Stimulated activated CD8-positive, alpha-beta memory T cell treated with anti-CD3 and anti-CD28 coated beads, Interleukin-15, amount 100 ng/mL, for 1 hour (primary cell): ENCODE measurements at places on chromosomes 7 and 10.

GRCh38 chr10:25786161-25786560, 147.9 kb upstream of the MYO3A start:
- no peak for DNase-seq

- no peak for DNase-seq
Observed at GRCh38 chr10:49324711-49325110, 25.7 kb downstream of the C10orf71 start.

DNA sequence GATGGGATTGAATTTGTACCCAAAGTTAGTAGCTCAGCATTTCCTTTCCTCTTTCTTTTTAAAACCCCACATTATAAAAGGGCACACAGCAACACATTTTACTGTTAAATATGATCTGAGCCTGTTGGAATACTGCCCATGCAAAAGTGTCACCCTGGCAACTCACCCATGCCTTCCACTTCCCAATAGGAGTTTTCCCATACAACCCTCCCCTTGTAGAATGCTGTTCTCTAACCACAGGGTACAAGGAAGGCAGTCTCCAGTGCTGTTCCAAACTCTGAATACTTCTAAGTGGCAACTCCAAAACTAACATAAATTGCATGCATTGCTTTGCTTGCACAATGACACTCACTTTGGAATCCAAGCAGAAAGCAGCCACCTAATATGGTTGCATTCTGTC, 60.8 kb downstream of the NRCAM start:
- DNase-seq: no peak

GRCh38 chr7:133504825-133505224, 251.9 kb downstream of the EXOC4 start:
- DNase-seq: no peak

- no peak for DNase-seq
Observed at GRCh38 chr10:129780198-129780597, 183.9 kb downstream of the EBF3 start.

DNA sequence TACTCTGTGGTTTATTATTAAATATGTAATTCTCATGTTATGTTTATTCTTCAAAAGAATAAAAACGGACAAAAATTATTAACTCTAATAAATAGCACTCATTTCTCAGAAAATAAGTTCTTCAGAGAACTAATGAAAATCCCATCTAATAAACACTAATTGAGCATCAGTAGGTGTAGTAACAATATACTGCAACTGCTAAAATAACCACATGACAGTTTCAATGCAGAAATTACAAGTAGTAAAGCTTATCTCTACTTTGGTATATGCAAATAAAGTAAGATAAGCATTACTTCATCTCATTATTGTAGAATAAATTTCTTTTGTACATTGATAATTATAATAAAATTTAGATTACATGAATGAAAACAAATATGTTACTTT, 56.4 kb upstream of the DKK1 start:
- DNase-seq: no peak

DNA sequence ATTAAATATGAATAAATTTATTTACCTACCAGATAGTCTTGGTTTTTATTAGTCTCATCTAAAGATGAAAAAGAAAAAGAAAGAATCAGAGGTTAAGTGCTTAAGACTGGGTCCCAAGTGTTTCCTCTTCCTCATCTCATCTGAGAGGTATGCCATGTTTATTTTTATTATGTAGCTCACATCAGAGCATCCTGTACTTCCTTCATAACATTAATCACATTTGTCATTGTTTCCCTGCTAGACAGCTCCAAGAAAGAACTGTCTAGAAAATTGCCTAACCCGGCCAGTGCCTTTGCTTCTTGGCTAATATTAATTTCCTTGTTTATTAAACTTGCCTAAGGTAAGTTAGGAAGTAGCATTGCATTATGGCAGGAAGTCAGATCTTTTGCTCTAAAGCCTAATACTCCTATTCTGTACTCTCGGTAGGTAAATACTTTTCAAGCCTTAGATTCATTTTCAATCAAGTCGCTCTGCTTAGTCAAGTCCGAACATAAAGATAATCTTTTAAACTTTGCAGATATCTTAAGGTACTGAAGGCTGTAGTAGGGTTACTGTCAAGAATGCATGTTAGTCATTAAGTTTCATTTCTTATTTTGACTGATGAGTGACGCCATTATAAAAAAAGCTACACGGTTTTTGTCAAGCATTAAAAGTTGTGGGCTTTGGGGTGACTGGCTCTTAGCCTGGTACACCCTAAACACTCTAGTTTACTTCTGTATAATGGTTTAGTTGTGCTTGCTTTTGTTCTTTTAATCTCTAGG, 47.4 kb downstream of the ZMYND11 start:
- DNase-seq: no peak

DNA sequence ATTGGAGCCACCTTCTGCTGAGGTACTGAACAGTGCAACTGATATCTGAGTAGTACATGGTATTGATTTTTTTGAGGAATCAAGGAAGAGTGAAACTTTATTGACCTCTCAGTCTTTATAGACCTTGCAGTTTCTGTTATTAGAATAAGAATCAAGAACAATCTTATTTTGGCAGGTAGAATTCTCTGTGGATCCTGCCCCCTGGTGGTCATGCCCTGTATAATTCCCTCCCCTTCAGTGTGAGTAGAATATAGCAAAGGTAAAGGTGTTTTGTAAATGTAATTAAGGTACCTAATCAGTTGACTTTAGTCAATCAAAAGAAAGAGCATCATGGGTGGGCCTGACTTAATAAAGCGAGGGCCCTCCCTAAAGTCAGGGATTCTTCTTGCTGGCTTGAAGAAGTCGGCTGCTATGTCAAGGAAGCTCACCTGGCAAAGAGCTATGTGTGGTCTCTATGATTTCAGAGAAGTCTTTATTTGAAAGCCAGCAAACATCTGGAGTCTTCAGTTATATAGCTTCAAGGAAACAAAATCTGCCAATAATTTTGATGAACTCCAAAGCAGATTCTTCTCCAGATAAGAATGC, 142.8 kb downstream of the LSM5 start:
- no peak for DNase-seq

GRCh38 chr7:36653663-36654355, 70.5 kb downstream of the AOAH start:
- no peak for DNase-seq

DNA sequence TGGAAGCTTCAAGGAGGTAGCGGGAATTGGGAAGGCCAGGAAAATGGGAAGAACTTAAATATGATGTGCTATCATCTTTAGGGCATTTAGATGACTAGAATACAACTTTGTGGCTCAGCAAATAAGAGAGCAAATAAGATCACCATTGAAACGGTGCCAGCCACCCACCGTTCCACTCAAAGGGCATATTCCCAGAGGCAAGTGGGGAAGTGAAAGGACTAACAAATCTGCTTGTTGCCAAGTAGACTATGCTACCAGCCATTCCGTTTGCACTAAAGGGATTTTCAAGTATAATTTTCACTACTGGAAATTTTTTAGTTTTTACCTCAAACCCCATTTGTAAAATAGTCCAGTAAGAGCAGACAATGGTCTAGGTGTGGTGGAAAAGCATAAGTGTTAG, 4.0 kb upstream of the PPP1R3C start:
- no peak for DNase-seq

- peak; percentile 20 for DNase-seq
Observed at GRCh38 chr7:128863433-128863989, 855 bp downstream of the ATP6V1F start.

DNA sequence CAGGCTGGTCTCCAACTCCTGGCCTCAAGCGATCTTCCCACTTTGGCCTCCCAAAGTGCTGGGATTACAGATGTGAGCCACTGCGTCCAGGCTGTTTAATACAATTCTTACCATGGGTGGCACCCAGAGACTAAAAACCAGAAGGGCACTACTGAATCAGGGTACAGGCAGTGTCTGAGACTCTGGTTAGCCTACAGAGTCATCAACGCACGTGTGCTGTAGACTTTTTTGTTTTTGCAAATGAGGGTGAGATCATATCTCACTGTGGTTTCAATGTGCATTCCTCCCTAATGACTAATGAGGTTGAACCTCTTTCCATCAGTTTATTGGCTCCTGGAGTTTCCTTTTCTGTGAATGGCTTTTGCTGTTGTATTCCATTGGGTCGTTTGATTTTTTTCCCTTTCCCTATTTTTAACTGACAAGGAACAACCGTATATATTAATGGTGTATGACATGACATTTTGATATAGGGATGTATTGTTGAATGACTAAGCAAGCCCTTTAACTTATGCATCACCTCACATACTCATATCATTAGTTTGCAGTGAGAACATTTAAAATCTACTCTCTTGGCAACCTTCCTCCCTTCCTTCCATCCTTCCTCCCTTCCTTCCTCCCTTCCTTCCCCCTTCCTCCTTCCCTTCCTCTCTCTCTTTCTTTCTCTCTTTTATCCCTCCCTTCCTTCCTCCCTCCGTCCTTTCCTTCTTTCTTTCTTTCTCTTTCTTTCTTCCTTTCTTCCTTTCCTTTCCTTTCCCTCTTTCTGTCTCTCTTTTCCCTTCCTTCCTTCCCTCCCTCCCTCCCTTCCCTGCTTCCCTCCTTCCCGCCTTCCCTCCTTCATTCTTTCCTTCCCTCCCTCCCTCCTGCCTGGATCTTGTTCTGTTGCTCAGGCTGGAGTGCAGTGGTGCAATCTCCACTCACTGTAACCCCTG, 9.3 kb upstream of the TMEM270 start:
- no peak for DNase-seq

GRCh38 chr10:133194151-133194550, 34.1 kb downstream of the KNDC1 start:
- DNase-seq: no peak

- DNase-seq: no peak
Observed at GRCh38 chr10:7048061-7048460, 362.8 kb downstream of the SFMBT2 start.

DNA sequence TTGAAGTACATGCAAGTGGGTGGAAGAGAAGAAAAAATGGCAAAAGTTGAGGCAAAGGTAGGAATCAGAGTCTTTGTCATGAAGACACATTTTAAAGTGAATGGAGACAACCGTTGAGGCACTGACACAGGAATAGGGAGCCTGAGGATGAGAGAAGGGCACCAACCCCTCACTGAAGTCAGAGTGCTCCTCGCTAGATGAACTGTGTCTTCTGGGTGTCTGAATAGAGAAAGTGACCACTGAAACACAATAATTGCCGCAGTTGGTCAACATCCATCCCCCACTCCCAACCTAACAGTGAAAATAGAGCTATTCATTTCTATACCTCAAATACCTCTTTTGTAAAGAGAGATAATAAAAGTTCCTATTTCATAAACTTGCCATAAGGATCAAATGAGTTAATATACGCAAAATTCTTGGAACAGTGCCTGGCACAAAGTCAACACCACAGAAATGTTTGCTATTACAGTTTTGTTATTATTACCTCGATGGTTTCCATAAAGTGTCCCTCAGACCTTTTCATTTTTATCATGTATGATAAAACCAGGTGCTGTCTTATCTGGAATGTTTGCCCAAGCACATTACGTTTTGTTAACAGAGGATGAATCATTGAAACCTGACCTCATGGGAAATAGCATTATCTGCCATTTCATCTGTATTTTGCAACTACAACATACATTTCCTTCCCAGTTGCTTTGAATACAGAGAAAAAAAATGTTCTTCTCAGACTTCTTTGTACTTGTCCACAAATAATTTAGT, 61.8 kb upstream of the SP4 start:
- no peak for DNase-seq

DNA sequence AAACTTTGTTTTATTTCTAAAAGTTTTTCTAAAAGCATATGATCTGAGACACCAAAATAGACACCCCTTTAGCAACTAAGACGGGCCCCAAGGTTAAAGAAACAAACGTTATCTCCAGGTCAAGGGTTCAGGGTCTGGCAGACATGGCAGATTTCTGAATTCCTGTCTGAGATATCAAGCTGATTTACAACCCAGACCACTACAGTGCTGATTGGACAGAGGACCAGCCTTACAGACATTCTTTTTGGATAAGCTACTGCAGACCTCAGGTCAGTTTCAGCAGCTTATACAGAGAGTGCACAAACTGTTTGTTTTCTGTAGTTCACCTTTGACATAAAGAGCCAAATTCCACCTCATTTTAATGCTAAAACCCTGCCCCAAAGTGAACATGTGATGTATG, 34.8 kb downstream of the SVOPL start:
- no peak for DNase-seq

GRCh38 chr10:73093922-73094850, 2.5 kb downstream of the P4HA1 start:
- no peak for DNase-seq

DNA sequence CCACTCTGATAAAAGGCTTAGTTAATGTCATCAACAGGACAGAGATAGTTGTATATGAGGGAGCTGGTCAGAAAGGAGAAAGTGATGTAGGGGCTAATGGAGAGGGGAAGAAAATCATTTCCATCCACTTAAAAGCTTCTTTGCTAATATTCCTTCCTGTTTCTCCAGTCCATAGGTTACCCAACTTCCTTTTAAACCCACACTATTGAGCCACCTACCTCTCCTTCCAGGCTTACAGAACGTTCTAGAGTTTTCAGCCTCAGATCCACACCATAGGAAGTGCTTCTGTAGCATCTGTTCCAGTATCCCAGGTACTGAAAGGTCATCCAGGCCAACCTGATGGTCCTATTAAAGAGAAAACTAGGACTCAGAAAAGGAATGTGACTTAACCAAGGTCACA, 28.2 kb downstream of the STRIP2 start:
- DNase-seq: no peak

DNA sequence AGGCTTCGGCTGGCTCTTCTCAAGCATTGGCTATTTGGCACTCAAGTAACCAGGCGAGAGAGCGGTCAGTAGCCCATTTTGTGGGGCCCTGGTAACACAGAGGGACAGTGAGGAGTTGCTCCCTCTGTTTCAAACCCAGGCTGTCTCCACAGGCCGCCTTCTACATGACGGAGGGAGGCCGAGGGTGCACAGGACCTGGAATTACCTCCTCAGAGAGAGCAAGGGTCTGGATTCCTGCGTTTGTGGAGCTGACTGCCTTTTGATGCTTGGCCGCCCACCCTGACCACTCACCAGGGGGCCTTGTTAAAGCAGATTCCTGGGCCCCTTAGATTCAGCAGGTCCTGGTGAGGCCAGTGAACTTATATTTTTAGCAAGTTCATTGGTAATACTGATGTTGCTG, 12.3 kb downstream of the UPP1 start:
- DNase-seq: no peak

DNA sequence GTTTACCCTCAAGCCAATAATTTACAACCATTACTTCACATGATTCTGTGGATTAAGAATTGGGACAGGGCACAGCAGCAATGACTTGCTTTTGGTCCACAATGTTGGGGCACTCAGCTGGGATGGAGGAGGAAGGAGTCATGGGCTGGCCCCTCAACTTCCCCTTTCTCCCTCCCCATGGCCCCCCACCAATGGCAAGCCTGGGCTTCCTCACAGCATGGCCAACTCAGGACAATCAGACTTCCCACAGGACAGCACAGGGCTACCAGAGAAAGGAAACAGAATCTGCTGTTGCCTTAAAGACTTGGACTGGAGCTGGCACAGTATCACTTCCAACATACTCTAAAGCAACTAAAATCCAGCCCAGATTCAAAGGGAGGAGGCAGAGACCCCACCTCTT, 160.7 kb downstream of the PTPN20 start:
- no peak for DNase-seq

DNA sequence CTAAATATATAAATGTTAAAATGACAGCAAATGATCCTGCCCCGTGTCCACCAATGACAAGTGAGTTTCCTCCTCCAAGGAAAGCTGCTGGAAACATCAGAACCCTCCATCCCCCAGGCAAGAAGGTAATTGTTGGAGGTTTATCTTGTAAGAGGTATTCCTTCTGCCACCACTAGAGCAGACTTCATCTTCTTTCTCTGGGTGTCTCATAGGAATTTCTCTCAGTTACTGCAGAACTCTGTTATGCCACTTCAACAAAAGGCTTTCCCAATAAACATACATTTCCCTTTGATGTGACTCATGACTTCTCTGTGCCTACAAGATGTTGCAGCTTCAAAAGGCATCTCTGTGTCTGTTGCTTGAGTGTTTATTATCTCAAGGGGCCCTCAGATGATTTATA, 279.1 kb downstream of the BMPER start:
- no peak for DNase-seq
